Placental epithelial cell (primary cell): ENCODE measurements at places on chromosomes 16 and 17. TPM values are rescaled to one million over a fixed set of nuclear protein-coding genes. Genes with fewer than 3 reads are reported as not detected.

Gene NLRC3
- total RNA-seq, result 0.39 TPM in 1 of 2 replicates, not detected in the other

Gene GNAO1
- total RNA-seq, result 1.6 and 5.4 TPM in 2 replicates

Gene MFAP4
- 2.1 and 19.2 TPM in 2 replicates for total RNA-seq

Gene ULK2
- total RNA-seq, result 24.1 and 28.3 TPM in 2 replicates

Gene MPP3
- 10.6 and 11.4 TPM in 2 replicates for total RNA-seq

Gene ATXN7L3
- total RNA-seq, result 56.1 and 60.1 TPM in 2 replicates
